ENCODE measurements at places on chromosomes 16 and 17.

GRCh38 chr17:7855660-7856010, 769 bp downstream of the TMEM88 start:
- DNase-seq = peak; percentile 59
- H3K36me3 ChIP-seq = peaks cover 45% of the 10 kb centered on the region
- no peaks in the 10 kb centered on the region for H3K27me3 ChIP-seq
- peak overlapping the region; percentile 58 for H3K4me3 ChIP-seq
- H3K27ac ChIP-seq = peak overlapping the region; percentile 89

- no peaks in the 10 kb centered on the region for H3K27me3 ChIP-seq
- H3K4me3 ChIP-seq = no peak overlapping the region
- no peak for DNase-seq
- peaks cover 15% of the 10 kb centered on the region for H3K4me1 ChIP-seq
- no peak overlapping the region for H3K27ac ChIP-seq
- no peaks in the 10 kb centered on the region for H3K36me3 ChIP-seq
Observed at GRCh38 chr17:35584061-35584460, 3.1 kb upstream of the AP2B1 start.

DNA sequence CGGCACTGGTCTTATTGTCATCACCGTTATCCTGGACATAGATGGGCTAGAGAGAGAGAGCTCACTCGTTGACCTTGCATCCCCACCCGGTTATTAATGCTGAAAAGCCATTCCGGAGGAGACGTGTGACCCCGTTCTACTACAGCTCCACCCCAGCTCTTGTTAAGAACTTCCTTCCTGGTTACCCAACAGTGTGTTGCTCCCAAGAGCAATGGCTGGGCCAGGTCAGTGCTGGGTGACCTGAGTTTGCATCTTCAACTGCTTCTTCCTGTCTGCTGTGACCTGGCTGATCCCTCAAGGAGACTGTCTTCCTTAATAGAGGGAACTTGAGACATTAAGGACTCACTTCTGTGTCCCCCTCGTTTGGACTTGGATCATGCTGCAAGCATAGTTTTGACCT, 96.1 kb upstream of the SDK2 start:
- H3K4me1 ChIP-seq = no peaks in the 10 kb centered on the region
- no peaks in the 10 kb centered on the region for H3K36me3 ChIP-seq
- H3K27me3 ChIP-seq = no peaks in the 10 kb centered on the region
- no peak for DNase-seq
- no peak overlapping the region for H3K27ac ChIP-seq

GRCh38 chr17:30398328-30399041, 19.8 kb downstream of the CPD start:
- H3K27ac ChIP-seq = no peak overlapping the region
- H3K27me3 ChIP-seq = no peaks in the 10 kb centered on the region
- H3K4me1 ChIP-seq = no peaks in the 10 kb centered on the region
- no peak overlapping the region for H3K4me3 ChIP-seq

- no peak overlapping the region for H3K4me3 ChIP-seq
- H3K36me3 ChIP-seq = no peaks in the 10 kb centered on the region
- peak; percentile 10 for DNase-seq
- H3K27ac ChIP-seq = no peak overlapping the region
Observed at GRCh38 chr17:80428796-80429195, 13.8 kb downstream of the ENDOV start.

DNA sequence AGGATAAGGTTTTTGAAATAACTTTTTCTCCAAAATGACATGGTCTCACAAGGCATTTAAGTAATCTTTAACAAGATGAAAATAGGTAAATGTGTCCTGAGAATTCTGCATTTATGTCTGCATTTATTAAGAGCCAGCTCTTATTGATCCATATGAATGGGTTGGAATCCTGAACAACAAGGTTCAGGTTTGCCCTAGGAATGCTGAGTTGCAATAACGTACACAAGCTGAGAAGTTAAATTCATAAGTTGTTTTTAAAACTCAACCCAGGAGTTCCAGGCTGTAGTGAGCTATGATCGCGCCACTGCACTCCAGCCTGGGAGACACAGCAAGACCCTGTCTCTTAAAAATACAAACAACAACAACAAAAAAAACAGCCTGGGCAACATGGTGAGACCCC, 28.1 kb downstream of the GLG1 start:
- H3K4me1 ChIP-seq = peaks cover 23% of the 10 kb centered on the region
- no peak overlapping the region for H3K4me3 ChIP-seq
- DNase-seq = no peak
- H3K27me3 ChIP-seq = no peaks in the 10 kb centered on the region
- no peak overlapping the region for H3K27ac ChIP-seq

DNA sequence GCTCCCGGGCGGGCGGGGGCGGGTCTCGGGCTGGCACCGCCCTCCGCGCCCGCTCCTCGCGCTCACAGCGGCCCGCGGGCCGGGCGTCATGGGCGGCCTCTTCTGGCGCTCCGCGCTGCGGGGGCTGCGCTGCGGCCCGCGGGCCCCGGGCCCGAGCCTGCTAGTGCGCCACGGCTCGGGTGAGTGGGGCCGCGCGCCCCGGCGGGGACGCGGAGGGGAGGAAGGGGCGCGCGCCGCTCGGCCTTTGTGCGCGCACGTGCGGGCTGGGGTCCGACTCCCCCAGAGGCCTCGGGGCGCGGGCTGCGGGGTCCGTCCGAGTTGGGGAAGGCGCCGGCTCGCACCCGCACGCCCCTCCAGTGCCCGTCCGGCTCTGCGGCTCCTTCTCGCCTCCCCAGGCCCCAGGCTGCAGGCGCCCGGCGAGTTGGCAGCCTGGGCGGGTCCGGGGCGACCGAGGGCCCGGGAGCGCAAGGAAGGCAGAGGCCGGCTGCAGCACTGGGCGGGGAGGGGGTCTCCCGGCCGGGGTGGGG, at the start of gene NME4:
Gene NME4, plus strand, starts transcription at position 65 of the 527 bp plus-strand sequence. Its CDS starts 24 bp downstream, at position 89.
- DNase-seq = peak; percentile 51
- H3K4me1 ChIP-seq = peaks cover 5% of the 10 kb centered on the region
- no peaks in the 10 kb centered on the region for H3K27me3 ChIP-seq
- no peaks in the 10 kb centered on the region for H3K36me3 ChIP-seq

DNA sequence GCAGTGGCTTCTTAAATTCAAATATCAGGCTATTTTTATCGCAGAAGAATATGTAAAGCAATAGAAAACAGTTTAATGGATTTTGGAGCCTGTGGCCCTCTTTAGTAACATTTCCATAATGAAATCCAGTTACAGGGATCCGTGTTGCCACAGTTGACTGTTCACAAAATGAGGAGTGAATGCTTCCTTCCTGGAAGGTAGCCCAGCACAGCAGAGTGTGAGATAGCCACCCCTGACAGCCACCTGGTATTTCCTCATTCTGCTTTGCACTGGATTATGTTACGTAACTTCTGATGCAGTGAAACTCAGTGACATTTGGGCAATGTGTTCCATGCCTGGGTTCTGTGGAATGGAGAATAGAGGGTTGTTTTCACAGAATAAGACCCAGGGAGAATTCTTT, 517.2 kb downstream of the RBFOX1 start:
- no peaks in the 10 kb centered on the region for H3K36me3 ChIP-seq
- H3K27me3 ChIP-seq = no peaks in the 10 kb centered on the region

GRCh38 chr16:275786-276232, at the start of gene RGS11:
TSS of gene RGS11 (minus strand) at chr16:275944. CDS start at chr16:275911, 33 bp downstream.
- no peaks in the 10 kb centered on the region for H3K36me3 ChIP-seq
- peaks cover 2% of the 10 kb centered on the region for H3K27me3 ChIP-seq
- no peak for DNase-seq
- H3K27ac ChIP-seq = peak within 1 kb of the TSS; percentile 17

DNA sequence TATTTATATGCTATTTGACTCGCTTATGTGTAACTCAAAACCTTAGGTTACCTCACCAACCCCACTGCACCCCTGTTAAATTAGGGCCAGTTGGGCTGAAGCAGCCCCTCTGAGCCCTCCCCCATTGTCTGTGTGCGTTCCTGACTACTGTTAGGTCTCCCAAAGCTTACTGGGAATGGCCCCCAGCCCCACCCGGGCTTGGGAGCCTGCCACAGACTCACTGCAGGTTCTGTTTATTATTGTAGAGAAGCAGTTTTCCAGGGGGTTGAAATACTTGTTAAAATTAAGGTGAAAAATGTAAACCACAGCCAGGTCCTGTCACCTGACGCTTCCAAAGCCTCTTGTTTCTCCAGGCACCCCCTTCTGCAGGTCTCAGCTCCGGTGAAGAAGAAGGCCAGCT, 151.7 kb downstream of the FOXL1 start:
- no peak overlapping the region for H3K4me3 ChIP-seq
- no peak overlapping the region for H3K27ac ChIP-seq
- peaks cover 11% of the 10 kb centered on the region for H3K4me1 ChIP-seq
- peaks cover 24% of the 10 kb centered on the region for H3K27me3 ChIP-seq
- no peaks in the 10 kb centered on the region for H3K36me3 ChIP-seq
- DNase-seq = no peak

GRCh38 chr17:72600934-72601333, 480.1 kb downstream of the SOX9 start:
- H3K27me3 ChIP-seq = peaks cover 17% of the 10 kb centered on the region
- H3K4me3 ChIP-seq = no peak overlapping the region
- H3K27ac ChIP-seq = no peak overlapping the region
- no peaks in the 10 kb centered on the region for H3K36me3 ChIP-seq
- no peaks in the 10 kb centered on the region for H3K4me1 ChIP-seq
- DNase-seq = no peak

GRCh38 chr17:5380491-5381135, 38.8 kb downstream of the NUP88 start:
- no peak overlapping the region for H3K27ac ChIP-seq
- peaks cover 100% of the 10 kb centered on the region for H3K36me3 ChIP-seq
- no peaks in the 10 kb centered on the region for H3K27me3 ChIP-seq
- H3K4me1 ChIP-seq = no peaks in the 10 kb centered on the region
- no peak overlapping the region for H3K4me3 ChIP-seq
